Foreskin melanocyte (primary cell): ENCODE measurements at places on chromosomes 1 and 21.
A peak's percentile ranks its signal among the peaks of the same experiment; 100 is the strongest.

GRCh38 chr21:27740084-27740483 is 773.2 kb upstream of the ADAMTS5 start:
- no peak for DNase-seq

- no peak for DNase-seq
These were observed 31.6 kb downstream of the ZMYND12 start for GRCh38 chr1:42424201-42424600.

- peak; percentile 45 for DNase-seq
These were observed 8.9 kb downstream of the BSND start for GRCh38 chr1:55007625-55008024.

- no peak for DNase-seq
These were observed 26.2 kb downstream of the TP73 start for GRCh38 chr1:3678361-3679097.

DNA sequence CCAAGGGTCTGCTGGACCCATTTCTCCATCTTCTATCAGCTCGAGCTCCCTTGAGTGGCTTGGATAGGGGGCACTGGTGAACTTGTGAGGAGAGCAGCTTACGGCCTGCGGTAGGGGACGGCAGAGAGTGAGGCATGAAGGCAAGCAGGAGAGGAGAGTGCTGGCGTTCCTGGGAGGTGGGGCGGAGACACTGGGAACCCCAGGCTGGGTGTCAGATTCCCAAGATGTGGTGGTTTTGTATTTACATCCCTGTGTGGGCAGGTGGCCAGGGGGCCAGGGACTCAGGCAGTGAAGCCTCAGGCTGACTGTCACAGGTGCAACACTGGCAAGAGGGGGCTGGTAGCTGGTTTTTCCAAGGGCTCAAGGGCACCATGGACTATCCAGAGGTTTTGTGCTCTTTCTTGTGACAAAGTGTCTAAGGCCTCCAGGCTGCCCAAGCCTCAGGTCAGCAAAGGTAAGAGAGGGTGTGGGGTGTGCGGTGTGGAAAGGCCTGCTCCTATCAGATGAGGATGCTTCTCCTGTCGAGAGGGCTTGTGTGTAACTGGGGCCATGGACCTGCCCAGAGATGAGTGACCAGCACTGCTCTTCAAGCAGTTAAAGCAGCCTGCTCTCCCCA is 45.1 kb upstream of the ROR1 start:
- no peak for DNase-seq

DNA sequence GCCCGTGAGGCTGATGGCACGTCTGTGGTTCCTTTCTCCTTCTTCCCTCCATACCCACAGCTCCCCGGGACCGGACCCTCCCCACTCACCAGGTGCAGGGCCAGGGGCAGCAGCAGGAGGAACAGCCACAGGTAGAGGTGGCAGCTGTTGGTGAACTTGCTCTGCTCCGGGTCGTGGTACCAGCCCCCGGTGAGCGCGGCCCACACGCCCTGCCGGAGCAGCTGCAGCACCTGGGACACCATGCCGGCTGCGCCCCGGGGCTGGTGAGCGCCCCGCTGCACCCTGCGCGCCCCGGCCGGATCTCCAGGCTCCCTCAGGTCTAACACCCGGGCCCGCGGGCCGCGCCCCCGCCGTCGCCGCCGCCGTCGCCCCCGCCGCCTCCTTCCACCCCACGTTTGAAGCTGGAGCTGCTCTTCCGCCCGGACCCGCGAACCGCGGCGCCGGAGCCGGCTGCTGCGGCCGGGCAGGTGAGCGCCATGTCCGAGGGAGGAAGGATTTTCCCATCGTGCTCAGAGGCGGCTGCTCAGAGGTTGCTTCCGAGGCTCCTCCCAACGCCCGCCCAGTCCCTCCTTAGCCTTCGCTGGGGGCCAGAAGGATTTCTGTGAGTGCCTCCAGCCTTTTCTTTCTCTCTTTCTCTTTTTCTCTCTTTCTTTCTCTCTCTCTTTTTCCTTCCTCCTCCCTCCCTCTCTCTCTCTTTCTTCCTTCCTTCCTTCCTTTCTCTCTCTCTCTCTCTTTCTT is at the start of gene PCNX2:
Gene PCNX2, minus strand, starts transcription at position 489 of the 738 bp plus-strand sequence. Its CDS starts 247 bp downstream, at position 242.
- no peak for DNase-seq

- no peak for DNase-seq
These were observed 2.5 kb upstream of the AQP10 start for GRCh38 chr1:154318386-154318785.

DNA sequence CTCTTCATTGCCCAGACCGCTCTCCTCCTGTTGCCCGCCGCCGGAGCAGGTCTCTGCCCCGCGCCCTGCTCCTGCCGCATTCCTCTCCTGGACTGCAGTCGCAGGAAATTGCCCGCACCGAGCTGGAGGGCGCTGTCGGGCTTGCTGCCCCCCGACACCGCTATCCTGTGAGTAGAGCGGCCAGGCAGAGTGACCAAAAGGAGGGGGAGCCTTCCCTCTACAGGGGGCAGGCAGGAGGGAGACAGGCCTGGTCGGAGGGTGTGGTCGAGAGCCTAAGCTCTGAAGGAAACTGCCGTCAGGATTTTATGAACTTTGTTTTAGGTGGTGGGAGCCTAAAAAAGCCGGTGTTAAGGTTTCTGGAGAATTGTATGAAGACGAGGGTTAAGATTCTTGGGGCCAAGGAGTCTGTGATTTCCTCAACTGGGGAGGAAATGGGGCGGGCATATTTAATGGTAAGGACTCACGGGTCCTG is 517 bp downstream of the LRIG2 start:
- DNase-seq: no peak

DNA sequence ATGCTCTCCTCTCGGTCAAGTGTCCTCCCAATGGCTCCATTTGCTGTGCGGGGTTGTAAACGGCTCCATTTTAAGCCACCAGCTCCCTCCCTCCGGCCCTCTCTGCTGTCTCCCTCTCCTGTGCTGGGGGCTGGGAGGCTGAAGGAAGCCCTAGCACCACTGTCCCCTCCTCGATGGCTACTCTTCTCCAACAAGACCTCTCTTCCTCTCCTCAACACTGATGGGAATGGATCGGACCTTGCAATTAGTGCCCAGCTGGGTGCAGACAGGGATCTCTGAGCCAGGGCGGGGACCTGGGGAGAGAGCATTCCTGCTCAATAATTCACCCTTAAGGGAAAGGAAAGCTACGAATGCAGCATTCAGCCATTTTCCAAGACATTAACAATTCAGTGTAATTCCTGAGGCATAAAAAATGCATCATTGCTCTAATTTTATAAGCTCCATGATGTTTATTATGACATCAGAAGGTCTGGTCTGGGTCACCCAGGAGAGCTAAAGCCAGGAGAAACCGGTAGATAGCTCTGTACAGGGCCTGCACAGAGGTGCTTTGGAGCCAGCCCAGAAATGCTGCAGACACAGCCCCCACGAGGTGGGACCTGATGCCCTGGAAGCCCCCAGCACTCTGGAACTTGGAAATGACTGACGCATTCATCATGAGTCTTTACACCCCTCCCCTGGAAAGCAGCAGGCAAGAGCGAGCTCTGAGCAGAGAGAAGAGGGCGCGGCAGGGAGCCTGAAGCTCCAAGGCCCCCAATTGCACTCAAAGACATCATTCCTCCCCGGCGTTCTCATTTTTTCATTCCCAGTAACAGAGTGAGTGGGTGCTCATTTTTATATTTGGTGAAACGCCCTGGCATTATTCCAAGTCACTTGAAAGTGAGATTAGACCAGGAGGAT is 76.2 kb upstream of the VAMP3 start:
- no peak for DNase-seq

DNA sequence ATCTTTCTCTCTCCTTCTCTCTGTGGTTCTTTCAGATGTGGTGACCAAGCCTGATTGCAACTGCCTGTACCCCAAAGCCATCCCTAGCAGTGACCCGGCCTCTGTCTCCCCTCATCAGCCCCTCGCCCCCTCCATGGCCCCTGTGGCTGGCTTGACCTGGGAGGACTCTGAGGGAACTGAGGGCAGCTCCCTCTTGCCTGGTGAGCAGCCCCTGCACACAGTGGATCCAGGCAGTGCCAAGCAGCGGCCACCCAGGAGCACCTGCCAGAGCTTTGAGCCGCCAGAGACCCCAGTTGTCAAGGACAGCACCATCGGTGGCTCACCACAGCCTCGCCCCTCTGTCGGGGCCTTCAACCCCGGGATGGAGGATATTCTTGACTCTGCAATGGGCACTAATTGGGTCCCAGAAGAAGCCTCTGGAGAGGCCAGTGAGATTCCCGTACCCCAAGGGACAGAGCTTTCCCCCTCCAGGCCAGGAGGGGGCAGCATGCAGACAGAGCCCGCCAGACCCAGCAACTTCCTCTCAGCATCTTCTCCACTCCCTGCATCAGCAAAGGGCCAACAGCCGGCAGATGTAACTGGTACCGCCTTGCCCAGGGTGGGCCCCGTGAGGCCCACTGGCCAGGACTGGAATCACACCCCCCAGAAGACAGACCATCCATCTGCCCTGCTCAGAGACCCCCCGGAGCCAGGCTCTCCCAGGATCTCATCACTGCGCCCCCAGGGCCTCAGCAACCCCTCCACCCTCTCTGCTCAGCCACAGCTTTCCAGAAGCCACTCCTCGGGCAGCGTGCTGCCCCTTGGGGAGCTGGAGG is 12.7 kb downstream of the CSF1 start:
- DNase-seq: no peak

GRCh38 chr1:153616144-153616916 is at the start of gene S100A14:
Gene S100A14 (minus strand): TSS chr1:153616325. CDS start chr1:153615858, 467 bp downstream.
- no peak for DNase-seq

GRCh38 chr1:40701684-40702083 is 10.2 kb downstream of the NFYC start:
- DNase-seq: no peak

DNA sequence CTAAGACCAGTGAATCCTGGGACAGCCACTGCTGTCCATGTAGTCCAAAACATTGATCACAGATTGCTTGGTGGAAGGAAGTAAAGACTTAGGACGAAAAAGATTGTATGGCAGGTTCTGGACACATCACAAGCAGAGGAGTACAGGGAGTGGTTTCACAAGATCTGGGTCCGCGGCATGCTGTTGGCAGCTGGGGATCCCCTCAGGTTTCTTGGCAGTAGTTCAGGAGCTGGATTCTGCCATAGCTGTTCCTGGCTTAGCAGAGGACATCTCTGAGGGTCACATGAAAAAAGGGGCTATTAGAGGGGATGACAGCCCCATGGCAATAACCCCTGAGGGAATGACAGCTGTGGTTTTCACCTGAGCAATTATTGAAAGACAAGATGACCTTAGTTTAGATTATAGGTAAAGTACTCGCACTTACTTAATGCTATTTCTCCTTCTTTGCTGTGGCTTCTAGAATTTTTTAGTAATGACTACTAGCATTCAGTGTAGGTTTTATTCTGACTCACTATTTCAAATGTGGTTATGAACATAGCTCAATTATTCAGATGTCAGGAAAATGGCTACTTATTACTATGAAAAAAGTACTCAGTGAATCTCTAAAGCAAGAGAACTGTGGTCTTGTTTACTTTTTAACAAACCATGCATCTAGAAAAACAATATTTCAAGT is 8.2 kb downstream of the KRTAP27-1 start:
- no peak for DNase-seq

- no peak for DNase-seq
These were observed 39.9 kb downstream of the KIAA1614 start for GRCh38 chr1:180952657-180953013.

- DNase-seq: no peak
These were observed 187.6 kb upstream of the NRIP1 start for GRCh38 chr21:15252431-15252830.

GRCh38 chr1:17669866-17670451 is 85.2 kb upstream of the ACTL8 start:
- no peak for DNase-seq

- no peak for DNase-seq
These were observed 29.4 kb upstream of the USP24 start for GRCh38 chr1:55244476-55245099.

- peak; percentile 80 for DNase-seq
These were observed 615 bp downstream of the CLIC4 start for GRCh38 chr1:24745711-24746413.

GRCh38 chr1:232335261-232335660 is 294.7 kb downstream of the SIPA1L2 start:
- DNase-seq: no peak

GRCh38 chr1:75980972-75981897 is 49.0 kb upstream of the ASB17 start:
- DNase-seq: no peak

DNA sequence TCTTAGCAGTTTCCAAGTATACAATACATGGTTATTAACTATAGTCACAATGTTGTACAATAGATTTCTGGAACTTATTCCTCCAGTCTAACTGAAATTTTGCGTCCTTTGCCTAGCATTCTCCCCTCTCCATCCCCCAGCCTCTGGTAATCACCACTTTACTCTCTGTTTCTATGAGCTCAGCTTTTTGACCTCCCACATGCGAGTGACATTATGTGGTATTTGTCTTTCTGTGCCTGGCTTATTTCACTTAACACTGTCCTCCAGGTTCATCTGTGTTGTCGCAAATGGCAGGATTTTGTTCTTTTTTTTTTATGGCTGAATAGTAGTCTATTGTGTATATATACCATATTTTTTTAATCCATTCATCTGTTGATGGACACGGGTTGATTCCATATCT is 43.9 kb upstream of the CD101 start:
- no peak for DNase-seq

GRCh38 chr1:4655674-4656532 is 1.5 kb downstream of the AJAP1 start:
- peak; percentile 38 for DNase-seq

DNA sequence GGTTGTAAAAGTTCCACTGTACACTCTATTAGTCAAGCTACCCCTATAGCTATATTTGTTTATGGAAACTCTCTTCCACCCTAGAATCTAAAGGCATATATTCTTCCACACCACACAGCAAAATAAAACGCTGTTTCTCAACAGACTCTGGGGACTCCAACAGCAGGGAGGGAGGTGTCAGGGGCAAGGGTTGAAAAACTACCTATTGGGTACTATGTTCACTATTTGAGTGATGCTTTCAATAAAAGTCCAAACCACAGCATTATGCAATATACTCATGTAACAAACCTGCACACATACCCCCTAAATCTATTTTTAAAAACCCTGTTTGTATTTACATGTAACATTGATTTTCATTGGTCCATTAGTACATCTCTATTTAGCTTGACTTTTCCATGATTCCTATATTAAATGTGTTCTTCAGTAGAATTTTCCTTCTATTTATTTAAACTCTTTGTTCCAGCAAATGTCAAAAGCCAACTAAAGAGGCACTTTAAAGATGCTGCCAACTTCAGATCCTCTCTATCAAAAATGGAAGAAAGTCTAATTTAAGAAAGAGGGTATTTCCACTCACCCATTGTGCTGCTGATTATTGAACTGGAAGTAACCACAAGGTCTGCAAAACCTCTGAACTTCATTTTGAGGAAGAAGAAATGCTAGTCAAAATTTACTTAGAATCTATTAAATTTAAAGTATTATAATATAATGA is 26.2 kb downstream of the RGS7 start:
- no peak for DNase-seq

- DNase-seq: peak; percentile 73
These were observed at the start of the genes ERMAP and SVBP for GRCh38 chr1:42816585-42817439. Gene ERMAP (plus strand): TSS chr1:42817122. CDS start chr1:42830449, 13,327 bp downstream. Gene SVBP (minus strand): TSS chr1:42817397. CDS start chr1:42816544, 853 bp downstream.

- DNase-seq: no peak
These were observed 12.7 kb upstream of the C1orf167 start for GRCh38 chr1:11749203-11749689.
